ENCODE measurements at places on chromosomes 13 and 19. TPM values are rescaled to one million over a fixed set of nuclear protein-coding genes. Genes with fewer than 3 reads are reported as not detected.

Gene CEACAM20
- not detected for total RNA-seq

Gene ZNF562
- 18.0 TPM for total RNA-seq

Gene CEBPA
- total RNA-seq, result 0.07 TPM

Gene SHD
- total RNA-seq, result not detected

Gene TDRD12
- total RNA-seq, result 0.46 TPM

Gene SIGLEC8
- not detected for total RNA-seq

Gene F2RL3
- total RNA-seq, result 0.07 TPM

Gene MISP3
- 1.6 TPM for total RNA-seq

Gene B3GNT3
- not detected for total RNA-seq

Gene APBA3
- 24.4 TPM for total RNA-seq

Gene PRODH2
- not detected for total RNA-seq

Gene NALCN
- 16.3 TPM for total RNA-seq

Gene SPRY2
- total RNA-seq, result 57.7 TPM

Gene CD70
- total RNA-seq, result not detected

Gene TMEM145
- total RNA-seq, result not detected

Gene CDC42EP5
- 17.4 TPM for total RNA-seq

Gene ACP7
- total RNA-seq, result 11.4 TPM

Gene DKKL1
- not detected for total RNA-seq

Gene IGFL4
- total RNA-seq, result 0.13 TPM

Gene NUFIP1
- total RNA-seq, result 3.5 TPM

Gene NBEA
- 11.4 TPM for total RNA-seq

Gene ZNF579
- total RNA-seq, result 4.1 TPM

Gene FFAR3
- total RNA-seq, result not detected

Gene PLK5
- total RNA-seq, result not detected

Gene LCP1
- 0.20 TPM for total RNA-seq

Gene CYP2A7
- total RNA-seq, result not detected

Gene CYP4F3
- not detected for total RNA-seq

Gene SIGLEC12
- not detected for total RNA-seq

Gene CLEC4G
- not detected for total RNA-seq

Gene TSHZ3
- total RNA-seq, result 14.7 TPM

Gene STOML3
- not detected for total RNA-seq

Gene SPACA4
- not detected for total RNA-seq

Gene TRAPPC5
- 64.4 TPM for total RNA-seq

Gene ANGPTL4
- total RNA-seq, result 32.2 TPM

Gene OVOL3
- not detected for total RNA-seq
